T-helper 2 cell treated with Interferon-gamma antibody and Interleukin-4, amounts not matched to agents 100 ng/mL and 5 ng/mL, for 36 hours (primary cell): ENCODE measurements at places on chromosomes 12 and 14. TPM values are rescaled to one million over a fixed set of nuclear protein-coding genes. Genes with fewer than 3 reads are reported as not detected.

The SRRM4 gene
- total RNA-seq: not detected in 2 replicates

The MYF6 gene
- total RNA-seq: not detected in 2 replicates

The P2RX4 gene
- total RNA-seq: 45.5 and 47.0 TPM in 2 replicates

The CHPT1 gene
- total RNA-seq: 12.3 and 12.6 TPM in 2 replicates

The PZP gene
- total RNA-seq: not detected in 2 replicates

The HRK gene
- not detected in 2 replicates for total RNA-seq

The TMEM19 gene
- 17.2 and 18.5 TPM in 2 replicates for total RNA-seq

The ADAMTS20 gene
- total RNA-seq: not detected in 2 replicates

The RASAL1 gene
- total RNA-seq: 0.09 and 0.14 TPM in 2 replicates

The GPR84 gene
- 0.32 and 0.39 TPM in 2 replicates for total RNA-seq

The SLC38A4 gene
- not detected in 2 replicates for total RNA-seq

The PGF gene
- total RNA-seq: 0.14 and 0.20 TPM in 2 replicates

The REC8 gene
- 66.0 and 68.7 TPM in 2 replicates for total RNA-seq

The OLR1 gene
- total RNA-seq: not detected in 2 replicates

The CYP27B1 gene
- 4.2 and 4.3 TPM in 2 replicates for total RNA-seq

The CIROP gene
- total RNA-seq: not detected in 2 replicates

The FKBP4 gene
- 100 TPM in 2 replicates for total RNA-seq

The FOXN4 gene
- total RNA-seq: not detected in 2 replicates

The C12orf60 gene
- total RNA-seq: 1.3 and 1.5 TPM in 2 replicates
